Hematopoietic multipotent progenitor cell (in vitro differentiated cells): ENCODE measurements at places on chromosomes 5 and 9. TPM values are rescaled to one million over a fixed set of nuclear protein-coding genes. Genes with fewer than 3 reads are reported as not detected.

DNA sequence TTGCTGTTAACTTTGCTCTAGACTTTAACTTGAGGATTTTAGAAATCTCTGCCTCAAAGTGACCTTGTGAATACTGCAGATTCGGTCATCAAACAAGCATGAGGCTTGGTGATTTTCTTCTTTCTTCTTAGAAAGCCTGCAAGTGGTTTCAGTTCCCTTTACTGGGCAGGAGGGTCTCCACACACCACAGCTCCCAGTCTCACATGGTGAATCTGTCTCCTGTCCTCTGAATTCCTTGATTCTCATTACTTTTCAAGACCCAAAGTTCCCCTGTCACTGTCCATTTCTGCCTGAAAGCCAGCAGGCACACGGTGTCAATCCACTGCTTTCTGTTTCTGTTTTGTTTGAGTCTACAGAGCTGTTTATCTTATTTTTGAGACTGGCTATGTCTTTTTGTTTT, 14.1 kb downstream of the HSPB3 start:
- DNase-seq = no peak

The GPR151 gene
- not detected for total RNA-seq

GRCh38 chr9:35918780-35919179, 9.5 kb downstream of the SPAAR start:
- no peak for DNase-seq

The C9orf50 gene
- not detected for total RNA-seq

The PAX5 gene
- 3.0 TPM for total RNA-seq

DNA sequence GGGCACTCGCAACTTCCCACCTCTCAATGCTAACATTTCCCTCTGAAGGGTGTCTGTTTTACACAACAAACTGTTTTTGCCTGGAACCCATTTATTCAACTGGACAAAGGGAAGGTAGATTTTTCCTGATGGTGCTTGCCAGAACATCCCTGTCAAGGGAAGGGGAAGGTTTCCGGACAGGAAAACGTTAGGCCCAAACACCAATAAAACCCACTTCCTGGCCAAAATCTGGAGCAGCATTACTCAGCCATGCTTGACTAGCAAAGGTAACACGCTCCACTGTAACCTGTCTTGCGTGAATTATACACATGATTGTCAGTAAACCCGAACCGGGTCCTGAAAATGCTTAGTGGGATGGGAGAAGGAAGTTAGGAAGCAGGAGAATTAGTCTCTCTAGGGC, 90.2 kb downstream of the SAXO1 start:
- no peak for DNase-seq

DNA sequence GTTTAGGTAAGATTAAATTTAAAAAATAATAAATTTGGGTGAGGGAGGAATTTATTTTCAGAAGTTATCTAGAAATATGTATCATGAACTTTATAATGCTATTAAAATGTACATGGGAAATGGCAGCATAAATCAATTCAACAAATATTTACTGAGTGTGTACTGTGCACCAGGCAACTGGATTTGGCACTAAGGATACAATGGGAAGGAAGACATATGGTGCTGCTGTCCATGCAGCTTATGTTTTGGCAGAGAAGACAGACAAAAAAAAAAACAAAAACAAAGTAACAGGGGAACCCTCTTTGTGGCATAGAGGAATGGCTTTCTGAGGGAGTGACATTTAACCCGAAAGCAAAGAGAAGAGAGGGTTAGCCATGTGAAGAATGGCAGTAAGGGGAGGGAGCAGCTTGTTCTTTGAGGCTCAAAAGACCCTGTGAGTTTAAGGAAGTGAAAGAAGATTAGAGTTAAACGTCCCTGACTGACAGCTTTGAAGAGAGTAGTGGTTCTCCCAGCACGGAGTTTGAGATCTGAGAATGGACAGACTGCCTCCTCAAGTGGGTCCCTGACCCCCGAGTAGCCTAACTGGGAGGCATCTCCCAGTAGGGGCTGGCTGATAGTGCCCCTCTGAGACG, 23.9 kb downstream of the CNTRL start:
- DNase-seq = no peak

The ST8SIA4 gene
- total RNA-seq = 8.9 TPM

The TNFSF8 gene
- total RNA-seq = 6.7 TPM

GRCh38 chr5:53507013-53507412, 26.6 kb downstream of the FST start:
- no peak for DNase-seq

GRCh38 chr9:105313238-105313637, 68.8 kb downstream of the SLC44A1 start:
- no peak for DNase-seq

DNA sequence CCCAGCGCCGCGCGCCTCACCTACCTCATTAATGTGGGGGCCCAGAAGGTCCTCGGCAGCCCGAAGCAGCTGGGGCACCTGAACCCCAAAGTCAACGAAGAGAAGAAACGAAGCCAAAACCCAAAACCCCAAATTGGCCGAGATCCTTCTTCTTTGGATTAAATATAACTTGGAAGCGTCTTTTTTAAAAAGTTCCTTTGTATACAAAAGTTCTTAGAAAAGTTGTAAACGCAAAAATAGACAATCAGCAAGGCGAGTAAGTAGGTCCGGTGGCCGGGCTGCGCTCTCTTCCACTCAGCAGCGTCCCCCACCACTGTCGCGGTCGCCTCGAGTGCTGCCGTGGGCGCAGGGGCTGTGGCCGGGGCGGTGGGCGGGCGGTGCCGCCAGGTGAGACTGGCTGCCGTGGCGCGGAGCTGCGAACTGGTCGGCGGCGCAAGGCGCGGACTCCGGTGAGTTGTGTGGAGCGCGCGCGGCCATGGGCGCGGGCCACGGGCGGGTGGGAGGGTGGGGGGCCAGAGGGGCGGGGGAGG, 360 bp downstream of the KLF4 start:
- no peak for DNase-seq

GRCh38 chr5:110414360-110414759, 312.1 kb downstream of the TMEM232 start:
- no peak for DNase-seq

DNA sequence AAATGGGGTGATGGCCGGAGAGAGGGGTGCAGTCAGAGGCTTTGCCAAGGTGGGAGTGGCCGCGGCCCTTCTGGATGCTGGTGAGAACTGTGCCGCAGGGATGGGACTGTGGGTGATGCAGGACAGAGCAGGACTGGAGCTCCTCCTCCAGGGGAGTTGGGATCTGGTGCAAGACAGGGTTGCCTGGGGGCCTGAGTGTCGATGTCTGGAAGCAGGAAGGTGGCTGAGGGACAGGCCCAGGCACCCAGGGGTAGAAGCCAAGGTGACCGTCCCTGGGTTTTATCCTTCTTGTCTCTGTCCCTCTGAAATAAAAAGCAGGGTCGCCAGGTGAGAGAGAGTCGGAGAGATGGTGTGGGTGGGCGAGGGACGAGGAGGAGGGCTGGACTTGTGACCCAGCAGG, 89.1 kb upstream of the IER5L start:
- no peak for DNase-seq

The CCDC180 gene
- total RNA-seq = 4.0 TPM

- DNase-seq = no peak
Measured at GRCh38 chr9:91546574-91546973, 122.9 kb upstream of the NFIL3 start.

GRCh38 chr9:135886147-135886981, 21.0 kb downstream of the CAMSAP1 start:
- DNase-seq = no peak

DNA sequence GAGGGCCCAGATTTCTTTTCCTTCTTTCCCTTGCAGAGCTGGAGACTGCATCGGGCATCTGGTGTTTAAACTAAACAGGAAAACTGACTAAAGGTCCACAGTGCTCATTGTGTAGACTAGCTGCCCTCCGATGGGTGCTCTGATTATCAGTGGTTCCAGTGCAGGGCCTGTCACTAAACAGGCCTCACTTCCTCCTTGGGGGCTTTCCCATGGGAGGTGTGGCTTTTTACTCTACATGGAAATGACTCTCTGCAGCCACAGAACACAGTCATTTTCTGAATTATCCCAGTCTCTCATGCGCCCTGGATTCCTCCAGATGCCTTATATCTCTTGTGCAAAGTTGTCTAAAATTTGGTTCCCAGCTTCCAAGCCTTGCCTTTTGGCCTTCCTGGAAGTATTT, 199.2 kb downstream of the TRIO start:
- no peak for DNase-seq

The DOK3 gene
- 57.1 TPM for total RNA-seq

GRCh38 chr9:113155911-113156588, 5.2 kb downstream of the SLC31A2 start:
- peak; percentile 85 for DNase-seq

GRCh38 chr5:179623906-179624741, 653 bp upstream of the HNRNPH1 start:
- peak; percentile 71 for DNase-seq

DNA sequence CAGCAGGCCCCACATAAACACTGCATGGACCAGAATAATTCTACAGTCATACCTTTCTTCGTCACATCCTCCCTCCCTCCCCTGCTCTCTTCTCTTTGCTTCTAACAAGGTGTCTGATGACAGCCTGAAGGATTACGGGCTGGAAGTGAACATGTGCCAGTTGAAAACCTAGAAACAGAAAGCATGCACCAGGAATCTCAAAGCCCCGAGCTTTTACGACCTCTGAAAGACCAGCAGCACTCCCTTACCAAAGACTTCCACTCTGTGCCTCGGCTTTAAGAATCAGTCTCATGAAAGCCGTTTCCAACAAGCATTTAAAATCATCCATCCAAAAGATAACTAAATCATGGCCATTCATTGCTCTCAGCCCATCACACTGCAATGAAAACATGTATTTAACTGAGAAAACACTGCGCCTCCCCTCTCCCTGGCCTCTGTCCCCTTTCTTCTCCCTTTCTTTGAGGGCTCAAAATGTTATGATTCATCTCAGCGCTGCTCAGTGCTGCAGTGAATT, 21.3 kb downstream of the MSX2 start:
- no peak for DNase-seq

- no peak for DNase-seq
Measured at GRCh38 chr5:16930496-16930895, 5.6 kb downstream of the MYO10 start.

DNA sequence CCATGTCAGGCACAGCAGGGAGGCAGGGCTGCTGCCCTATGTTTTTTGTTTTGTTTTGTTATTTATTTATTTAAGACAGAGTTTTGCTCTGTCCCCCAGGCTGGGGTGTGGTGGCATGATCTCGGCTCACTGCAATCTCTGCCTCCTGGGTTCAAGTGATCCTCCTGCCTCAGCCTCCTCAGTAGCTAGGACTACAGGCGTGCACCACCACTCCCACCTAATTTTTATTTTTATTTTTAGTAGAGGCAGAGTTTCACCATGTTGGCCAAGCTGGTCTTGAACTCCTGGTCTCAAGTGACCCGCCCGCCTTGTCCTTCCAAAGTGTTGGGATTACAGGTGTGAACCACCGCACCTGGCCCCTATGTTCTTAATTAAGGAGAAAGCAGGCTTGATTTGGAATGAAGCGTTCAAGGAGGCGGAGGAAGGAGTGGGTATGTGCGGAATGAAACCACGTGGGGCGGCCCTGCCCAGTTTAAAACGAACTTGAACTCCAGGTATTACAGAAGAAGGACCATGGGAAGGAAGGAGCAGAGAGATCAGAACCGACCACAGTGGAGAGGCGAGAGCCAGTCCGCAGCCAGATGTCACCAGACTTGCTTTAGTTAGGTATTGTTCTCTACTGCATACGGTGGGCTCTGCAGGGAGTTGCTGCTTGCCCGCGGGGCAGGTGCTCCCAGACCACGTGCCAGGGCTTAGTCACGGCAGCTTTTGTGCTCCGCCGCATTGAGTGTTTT, 34.9 kb upstream of the EPB41L4B start:
- DNase-seq = no peak

The CTXN3 gene
- not detected for total RNA-seq

- no peak for DNase-seq
Measured at GRCh38 chr5:111972080-111972479, 215.1 kb upstream of the NREP start.

DNA sequence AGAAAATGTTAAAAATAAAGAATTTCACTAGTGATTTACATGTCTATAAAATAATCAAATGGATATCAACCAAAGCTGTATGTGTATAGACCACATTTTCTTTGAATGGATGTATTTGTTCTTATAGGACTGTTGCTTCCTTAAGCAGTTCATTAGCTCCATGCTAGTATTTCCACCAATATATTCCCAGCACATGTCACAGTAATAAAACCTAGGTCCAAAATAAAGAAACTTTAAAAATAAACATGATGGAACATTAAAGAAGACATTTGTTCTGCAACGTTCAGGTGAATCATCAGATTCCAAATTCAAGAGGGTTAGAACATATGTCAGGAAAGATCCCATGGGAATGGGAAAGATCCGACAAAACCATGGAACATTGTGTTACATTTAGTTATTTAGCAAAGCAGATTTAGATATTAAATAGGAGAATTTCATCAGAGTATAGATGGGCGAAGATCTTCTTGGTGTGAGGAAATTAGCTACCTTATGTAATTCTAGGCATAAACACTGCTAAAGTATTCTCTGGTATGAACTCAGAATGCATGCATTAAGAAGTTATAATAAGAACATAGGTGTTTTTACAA, 490.7 kb downstream of the CDH18 start:
- no peak for DNase-seq

GRCh38 chr5:107196500-107197059, 474.2 kb downstream of the EFNA5 start:
- DNase-seq = no peak

The PALM2AKAP2 gene
- total RNA-seq = under 0.01 TPM

The LMX1B gene
- under 0.01 TPM for total RNA-seq

DNA sequence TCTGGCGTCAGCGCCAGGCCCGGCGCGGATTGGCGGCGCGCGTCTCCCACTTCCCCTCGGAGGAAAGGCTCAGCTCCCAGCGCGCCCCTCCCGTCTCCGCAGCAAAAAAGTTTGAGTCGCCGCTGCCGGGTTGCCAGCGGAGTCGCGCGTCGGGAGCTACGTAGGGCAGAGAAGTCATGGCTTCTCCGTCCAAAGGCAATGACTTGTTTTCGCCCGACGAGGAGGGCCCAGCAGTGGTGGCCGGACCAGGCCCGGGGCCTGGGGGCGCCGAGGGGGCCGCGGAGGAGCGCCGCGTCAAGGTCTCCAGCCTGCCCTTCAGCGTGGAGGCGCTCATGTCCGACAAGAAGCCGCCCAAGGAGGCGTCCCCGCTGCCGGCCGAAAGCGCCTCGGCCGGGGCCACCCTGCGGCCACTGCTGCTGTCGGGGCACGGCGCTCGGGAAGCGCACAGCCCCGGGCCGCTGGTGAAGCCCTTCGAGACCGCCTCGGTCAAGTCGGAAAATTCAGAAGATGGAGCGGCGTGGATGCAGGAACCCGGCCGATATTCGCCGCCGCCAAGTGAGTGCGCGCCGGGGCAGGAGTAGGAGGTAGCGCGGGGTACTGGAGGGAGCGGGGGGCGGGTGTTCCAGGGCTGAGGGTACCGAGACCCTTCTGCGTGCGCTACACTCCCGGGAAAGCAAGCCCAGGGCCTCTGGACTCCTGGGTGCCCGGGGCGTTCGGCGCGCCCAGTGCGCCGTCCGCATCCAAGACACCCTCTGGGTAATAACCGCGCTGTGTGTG, at the start of gene MSX2:
MSX2 (plus strand) TSS at position 99 of the 777 bp plus-strand sequence; CDS start at position 177, 78 bp downstream.
- DNase-seq = peak; percentile 84

DNA sequence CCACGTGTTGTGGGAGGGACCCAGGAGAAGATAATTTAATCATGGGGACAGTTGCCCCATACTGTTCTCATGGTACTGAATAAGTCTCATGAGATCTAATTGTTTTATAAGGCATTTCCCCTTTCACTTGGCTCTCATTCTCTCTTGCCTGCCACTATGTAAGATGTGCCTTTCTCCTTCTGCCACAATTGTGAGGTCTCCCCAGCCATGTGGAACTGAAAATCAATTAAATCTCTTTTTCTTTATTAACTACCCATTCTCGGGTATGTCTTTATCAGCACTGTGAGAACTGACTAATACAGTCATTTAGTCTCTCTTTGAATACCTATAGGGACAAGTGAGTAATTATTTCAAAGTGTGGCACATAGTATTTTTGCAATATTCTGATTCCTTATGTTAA, 269.2 kb upstream of the SMARCA2 start:
- no peak for DNase-seq
